Pulmonary artery endothelial cell (primary cell): ENCODE measurements at places on chromosomes 11 and 22. TPM values are rescaled to one million over a fixed set of nuclear protein-coding genes. Genes with fewer than 3 reads are reported as not detected.
A peak's percentile ranks its signal among the peaks of the same experiment; 100 is the strongest.

DNA sequence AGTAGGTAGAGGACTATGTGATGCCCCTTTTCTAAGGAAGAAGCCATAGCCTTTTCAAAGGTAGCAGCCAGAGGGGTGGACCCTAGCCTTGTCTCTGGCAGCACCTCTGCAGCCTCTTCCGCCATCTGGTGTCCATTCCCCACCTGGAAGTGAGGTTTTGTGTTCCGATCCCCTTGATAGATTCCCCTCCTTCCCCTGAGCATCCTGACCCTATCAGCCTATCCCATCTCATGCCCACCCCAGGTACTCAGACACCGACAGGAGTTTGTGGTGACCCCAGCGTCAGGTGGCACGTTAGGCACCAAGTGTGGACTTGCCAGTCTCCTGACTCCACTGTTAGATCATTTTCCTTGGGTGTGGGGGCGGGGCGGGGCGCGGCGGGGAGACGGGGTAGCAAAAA lies 398 bp upstream of the FAM89B start:
- DNase-seq = no peak

GRCh38 chr11:62911137-62912130 lies 9.7 kb downstream of the CHRM1 start:
- no peak for DNase-seq

GRCh38 chr11:1826552-1827094 lies 8.2 kb upstream of the SYT8 start:
- DNase-seq = no peak

DNA sequence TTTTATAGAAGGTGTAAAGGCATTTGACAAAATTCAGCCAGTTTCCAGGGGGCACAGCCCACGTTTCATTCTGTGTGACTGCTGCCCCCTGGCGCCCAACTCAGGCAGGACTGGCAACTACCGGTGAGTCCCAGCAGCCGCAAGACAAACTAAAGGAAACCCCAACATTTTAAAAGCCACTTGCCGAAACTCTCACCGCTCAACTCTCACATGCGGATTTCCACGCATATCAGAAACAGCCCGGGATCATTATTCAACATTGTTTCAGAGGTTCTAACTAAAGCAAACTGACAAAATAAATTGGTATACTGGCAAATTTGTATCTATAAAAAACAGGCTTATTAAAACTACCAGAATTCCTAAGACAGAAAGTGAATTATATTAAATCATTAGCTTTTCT lies 48.2 kb downstream of the MORC2 start:
- DNase-seq = no peak

GRCh38 chr11:48880021-48880441 lies 103.7 kb downstream of the TRIM51G start:
- DNase-seq = no peak

GRCh38 chr22:18023509-18024275 lies 669 bp downstream of the MICAL3 start:
- peak; percentile 39 for DNase-seq

DNA sequence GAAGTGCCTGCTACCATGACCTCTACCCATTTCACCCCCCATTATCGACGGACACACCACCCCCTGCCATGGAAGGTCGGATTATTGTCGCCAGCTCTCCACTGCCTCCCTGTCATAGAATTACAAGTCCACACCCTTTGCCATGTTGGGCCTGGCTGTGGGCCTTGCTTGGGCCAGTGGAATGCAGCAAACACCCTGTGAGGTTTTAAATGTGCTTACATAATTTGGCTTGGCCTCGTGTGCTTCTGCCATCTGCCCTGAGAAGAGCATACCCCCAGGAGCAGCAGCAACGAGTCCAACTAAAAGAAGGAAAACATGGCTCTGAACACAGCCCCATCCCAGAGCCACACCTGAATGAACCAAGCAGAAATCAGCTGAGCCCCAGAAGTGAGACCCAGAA lies 94.1 kb upstream of the PRDM11 start:
- DNase-seq = no peak

DNA sequence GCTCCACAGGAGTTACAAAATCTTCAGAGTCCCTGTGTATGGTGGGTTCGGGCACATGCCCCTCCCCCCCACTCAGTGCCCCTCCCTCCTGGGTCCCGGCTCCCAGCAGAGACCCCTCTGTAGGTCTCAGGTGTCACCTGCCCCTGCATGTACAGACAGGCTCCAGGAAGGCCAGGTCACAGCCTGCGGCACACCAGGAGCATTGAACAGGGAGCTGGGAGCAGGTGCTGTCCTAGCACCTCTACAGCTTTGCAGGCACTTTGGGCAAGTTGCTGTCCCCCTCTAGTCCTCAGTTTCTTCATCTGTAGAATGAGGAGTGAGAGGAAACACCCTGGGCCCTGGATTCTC lies 80.1 kb upstream of the RTL6 start:
- DNase-seq = no peak

DNA sequence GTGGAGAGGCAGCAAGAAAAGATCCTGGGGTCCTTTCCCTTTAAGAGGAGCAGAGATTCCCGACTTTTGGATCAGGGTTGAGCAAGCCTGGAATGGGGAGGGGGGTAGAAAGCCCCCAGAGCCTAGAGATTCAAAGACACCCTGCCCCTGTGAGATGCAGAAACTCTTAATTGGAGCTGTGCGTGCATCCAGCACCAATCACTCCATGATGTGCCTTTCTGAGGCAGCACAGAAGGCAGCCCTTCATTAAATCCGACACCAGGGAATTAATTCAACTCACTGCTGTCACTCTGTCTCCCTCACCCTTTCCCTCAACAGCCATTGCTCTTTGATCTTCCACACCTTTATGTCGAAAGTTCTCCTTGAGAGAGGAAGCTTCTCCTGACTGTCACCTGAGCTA lies 43.0 kb downstream of the DSCAML1 start:
- no peak for DNase-seq

- DNase-seq = no peak
Observed at GRCh38 chr11:98183034-98183433, 837.7 kb upstream of the CNTN5 start.

DNA sequence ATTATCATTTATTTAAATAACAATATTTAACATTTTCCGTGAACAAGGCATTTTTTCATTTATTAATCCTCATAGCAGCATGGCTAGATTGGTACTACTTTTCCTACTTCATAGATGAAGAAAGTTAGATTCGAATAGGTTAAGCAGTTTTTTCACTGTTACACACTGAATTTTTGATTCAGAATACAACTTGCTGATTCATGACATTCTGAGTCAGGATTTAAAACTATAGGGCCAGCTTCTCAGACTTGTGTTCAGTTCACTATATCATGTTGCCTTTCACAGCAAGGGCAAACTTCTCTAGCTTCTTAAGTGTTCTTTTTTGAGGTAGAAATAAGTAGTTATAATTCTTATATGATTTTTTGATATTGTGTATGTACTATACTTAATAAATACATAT lies 31.5 kb downstream of the CYP2R1 start:
- no peak for DNase-seq

DNA sequence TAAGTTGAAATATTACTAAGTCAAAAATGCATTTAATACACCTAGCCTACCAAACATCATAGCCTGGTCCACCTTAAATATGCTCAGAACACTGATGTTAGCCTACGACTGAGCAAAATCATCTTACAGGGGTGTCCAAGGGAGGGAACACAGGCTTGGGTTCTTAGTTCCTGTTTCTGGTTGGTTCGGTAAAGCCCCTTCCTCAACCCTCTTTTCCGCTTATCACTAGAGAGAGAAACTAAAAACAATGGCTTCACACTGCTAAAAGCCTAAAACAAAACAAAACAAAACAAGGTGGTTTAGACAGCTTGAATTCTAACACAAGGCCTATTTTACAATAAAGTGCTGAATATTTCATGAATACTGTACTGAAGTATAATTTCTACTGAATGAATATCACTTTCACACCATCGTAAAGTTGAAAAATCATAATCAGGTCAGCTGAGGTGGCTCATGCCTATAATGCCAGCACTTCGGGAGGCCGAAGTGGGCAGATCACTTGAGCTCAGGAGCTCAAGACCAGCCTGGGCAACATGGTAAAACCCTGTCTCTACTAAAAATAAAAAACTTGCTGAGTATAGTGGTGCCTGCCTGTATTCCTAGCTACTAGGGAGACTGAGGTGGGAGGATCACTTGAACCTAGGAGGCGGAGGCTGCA lies 118.0 kb downstream of the SIK3 start:
- DNase-seq = no peak

DNA sequence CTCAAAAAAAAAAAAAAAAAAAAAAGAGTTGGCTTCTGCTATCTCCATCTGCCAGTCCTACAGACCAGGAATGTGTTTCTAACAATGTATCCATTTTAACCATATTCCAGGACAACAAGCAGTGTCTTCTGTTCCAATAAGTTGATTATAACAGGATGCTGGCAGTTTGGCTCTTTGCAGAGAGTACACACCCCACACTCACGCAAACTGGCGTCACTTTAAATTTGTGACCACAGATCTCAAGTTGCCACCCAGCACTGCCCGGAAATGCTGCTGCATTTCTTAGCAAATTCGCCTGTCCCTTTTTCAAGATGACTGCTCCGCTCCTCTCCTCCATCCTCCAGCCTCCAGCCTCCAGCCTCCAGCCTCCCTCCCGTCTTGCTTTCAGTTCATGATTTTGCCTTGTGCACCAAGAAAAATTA lies 44.3 kb downstream of the SCGB1A1 start:
- no peak for DNase-seq

DNA sequence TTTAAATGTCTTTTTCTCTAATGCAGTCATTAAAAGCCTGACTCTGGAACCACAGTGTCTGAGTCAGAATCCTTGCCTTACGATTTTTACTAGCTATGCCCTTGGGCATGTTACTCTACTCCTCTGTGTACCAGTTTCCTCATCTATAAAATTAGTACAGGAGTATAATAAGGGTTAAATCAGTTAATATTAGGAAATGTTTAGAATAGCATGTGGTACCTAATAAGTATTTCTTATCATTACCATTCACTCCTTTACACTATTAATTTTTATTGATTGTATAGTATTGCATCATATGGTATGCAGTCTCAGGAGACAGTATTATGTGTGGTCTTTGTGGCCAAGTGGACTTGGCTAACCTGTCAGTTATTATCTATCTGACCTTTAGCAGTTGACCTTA lies 68.2 kb downstream of the METTL15 start:
- no peak for DNase-seq

DNA sequence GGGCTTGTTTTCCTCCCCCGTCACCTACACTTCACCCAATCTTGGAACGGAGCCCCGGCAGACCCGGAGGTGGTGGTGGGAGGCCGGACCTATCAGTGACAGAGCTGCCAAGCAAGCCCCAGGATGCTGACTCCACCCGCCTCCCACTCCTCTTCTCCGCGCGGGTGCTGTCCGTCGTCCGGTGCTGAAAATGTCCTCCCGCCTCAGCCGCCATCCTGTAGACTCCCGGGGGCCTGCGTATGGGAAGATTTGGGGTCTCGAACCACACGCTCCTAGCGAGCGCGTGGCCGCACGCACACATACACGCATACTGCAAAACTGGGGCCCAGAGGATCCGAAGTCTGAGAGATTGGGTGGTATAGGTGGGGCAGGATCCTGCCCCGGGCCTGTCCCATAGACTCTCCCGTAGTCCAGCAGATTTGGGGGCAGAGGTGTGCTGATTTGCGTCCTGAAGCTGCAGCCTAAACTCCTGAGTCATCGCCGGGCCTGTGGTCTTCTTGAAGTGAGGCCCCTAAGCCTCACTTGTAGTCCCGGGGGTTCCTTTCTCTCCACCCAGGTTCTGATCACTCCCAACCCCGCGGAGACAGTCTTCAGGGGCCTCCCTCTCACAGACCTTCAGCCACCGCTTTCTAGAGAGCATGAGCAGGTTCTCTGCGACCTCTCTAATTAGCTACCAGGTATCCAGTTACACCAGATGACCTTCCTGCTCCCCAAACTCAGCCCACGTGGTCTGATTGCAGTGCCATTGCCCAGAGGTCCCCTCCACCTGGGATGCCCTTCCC lies 796 bp upstream of the YIF1A start:
- DNase-seq = peak; percentile 30

DNA sequence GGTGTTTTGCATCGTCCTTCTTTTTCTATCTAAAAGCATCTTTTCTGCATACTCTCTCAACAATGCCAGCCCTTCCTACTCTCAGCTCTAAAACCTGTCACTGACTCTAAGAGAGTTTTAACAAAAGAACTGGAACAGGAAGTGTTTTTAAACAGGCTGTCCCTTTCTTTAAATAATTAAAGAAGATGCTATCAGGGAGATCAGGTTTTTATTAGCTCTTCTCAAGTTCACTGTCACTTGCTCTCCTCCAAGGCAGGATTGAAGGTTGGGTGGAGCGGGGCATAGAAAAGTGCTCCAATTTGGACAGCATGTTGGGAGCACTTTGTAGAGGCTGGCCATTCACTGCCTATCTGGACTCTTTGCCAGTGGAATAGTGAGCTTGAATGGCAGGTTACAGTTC lies 56.4 kb upstream of the BARX2 start:
- DNase-seq = no peak

DNA sequence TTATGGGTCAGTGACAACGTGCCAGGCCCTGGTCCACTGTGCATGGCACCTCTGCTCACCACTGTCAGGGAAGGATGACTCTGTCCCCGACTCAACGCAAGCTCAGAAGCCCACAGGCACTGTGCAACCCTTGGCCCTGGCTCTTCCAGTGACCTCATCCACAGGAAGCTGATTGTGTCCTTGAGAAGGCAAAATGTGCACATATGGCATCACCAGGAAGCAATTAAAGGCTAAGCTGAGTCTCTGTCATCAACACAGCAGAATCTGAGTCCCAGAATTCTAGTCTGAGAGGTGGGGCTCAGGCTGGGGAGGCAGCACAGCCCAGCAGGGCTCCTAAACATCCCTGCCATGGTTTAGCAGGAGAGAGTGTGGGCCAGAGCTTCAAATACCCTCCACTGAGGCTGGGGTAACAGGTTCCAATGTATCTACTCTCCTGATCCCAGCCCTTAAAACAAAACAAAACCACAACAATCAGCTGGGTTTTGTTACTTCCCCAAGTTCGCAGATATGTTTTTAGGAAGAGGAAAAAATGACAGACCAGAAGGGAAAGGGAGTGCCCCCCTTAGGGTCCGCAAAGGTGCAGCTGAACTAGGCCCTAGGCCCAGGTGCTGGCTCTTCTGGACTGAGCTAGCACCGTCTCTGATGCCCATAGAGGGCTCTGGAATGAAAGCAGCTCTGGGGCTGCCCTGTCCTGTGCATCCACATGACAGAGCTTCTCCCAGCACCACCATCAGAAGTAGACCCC lies 33.5 kb upstream of the GNAZ start:
- no peak for DNase-seq

- DNase-seq = no peak
Observed at GRCh38 chr11:119651802-119652584, 77.0 kb downstream of the NECTIN1 start.

Gene IL18
- 0.99 and 1.7 TPM in 2 replicates for total RNA-seq

Gene CWF19L2
- total RNA-seq = 9.5 and 17.1 TPM in 2 replicates

Gene OR4D5
- not detected in 2 replicates for total RNA-seq

Gene CFAP300
- total RNA-seq = 0.13 TPM in 1 of 2 replicates, not detected in the other

Gene DRD4
- total RNA-seq = not detected in 2 replicates

Gene EHBP1L1
- total RNA-seq = 39.5 and 43.5 TPM in 2 replicates

Gene MS4A7
- not detected in 2 replicates for total RNA-seq

Gene RELA
- 20.0 and 22.5 TPM in 2 replicates for total RNA-seq

Gene OR51E1
- total RNA-seq = not detected in 2 replicates

Gene RTN4RL2
- 0.07 TPM in 2 replicates for total RNA-seq

Gene EHF
- 0.07 TPM in 1 of 2 replicates, not detected in the other for total RNA-seq

Gene E2F8
- total RNA-seq = 2.5 and 5.2 TPM in 2 replicates

Gene TSGA10IP
- total RNA-seq = not detected in 2 replicates
